ENCODE measurements at places on chromosomes 16 and 17. TPM values are rescaled to one million over a fixed set of nuclear protein-coding genes. Genes with fewer than 3 reads are reported as not detected.
A peak's percentile ranks its signal among the peaks of the same experiment; 100 is the strongest.

Gene KRT32
- 0.73 TPM for total RNA-seq

DNA sequence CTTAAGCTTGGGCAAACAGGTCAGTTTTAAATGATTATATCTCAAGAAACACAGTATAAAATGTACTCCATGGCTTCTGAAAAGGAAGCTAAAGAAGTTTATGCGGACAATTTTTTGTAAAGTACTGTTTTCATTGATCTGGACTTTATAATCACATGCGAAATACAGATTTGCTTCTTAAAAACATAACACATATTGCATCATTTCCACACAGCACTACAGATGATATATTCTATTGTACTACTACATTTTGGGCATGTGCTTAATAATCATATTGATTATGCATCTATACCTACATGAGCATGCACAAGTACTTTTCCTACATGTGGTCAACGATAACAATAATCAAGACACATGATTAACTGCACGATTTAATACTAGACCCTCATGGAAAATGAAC lies 22.5 kb downstream of the TRIM37 start:
- H3K36me3 ChIP-seq = peaks cover 5% of the 10 kb centered on the region
- no peak overlapping the region for H3K4me3 ChIP-seq
- H3K27ac ChIP-seq = no peak overlapping the region
- DNase-seq = no peak
- no peaks in the 10 kb centered on the region for H3K27me3 ChIP-seq

Gene MPP2
- total RNA-seq = 2.6 TPM

DNA sequence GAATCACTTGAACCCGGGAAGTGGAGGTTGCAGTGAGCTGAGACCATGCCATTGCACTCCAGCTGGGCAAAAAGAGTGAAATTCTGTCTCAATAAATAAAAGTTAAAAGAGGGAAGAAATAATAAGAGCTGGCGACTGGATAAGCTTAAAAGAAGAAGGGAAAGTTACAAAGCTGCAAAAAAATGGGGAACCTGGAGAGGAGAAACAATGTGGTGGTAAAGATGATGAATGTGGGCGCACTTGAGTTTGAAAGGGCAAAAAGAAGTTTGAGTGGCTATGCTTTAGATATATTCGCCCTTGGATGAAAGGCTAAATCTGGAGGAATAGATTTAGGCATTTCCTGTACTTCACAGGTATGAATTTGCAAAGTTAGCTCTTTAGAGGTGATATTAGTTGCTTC lies 53.0 kb upstream of the YPEL2 start:
- no peak for DNase-seq
- no peaks in the 10 kb centered on the region for H3K27me3 ChIP-seq
- H3K4me3 ChIP-seq = no peak overlapping the region
- H3K36me3 ChIP-seq = no peaks in the 10 kb centered on the region

Gene MYCBPAP
- 0.66 TPM for total RNA-seq

DNA sequence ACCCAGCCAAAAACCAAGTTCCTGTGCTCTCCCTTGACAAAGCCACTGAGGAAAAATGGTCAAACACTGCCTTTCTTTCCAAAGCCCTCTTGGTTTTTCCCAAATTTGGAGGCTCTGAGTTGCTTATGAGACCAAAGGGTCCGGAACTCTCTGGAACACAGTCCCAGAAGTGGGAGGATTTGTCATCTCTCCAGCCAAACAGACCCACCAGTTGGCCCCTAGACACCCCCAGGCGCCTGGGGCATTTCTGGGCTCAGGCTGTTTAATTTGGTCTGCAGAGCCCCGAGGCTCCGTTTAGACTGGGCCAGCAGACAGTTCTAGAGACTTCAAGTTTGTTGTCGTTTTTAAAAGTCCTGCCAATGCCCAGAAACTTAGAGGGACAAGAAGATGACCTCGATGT lies 239.1 kb downstream of the SEC14L1 start:
- H3K27me3 ChIP-seq = no peaks in the 10 kb centered on the region
- H3K36me3 ChIP-seq = no peaks in the 10 kb centered on the region
- H3K27ac ChIP-seq = peak overlapping the region; percentile 87
- no peak for DNase-seq

GRCh38 chr16:68369697-68370580 lies 59.1 kb downstream of the PRMT7 start:
- H3K4me3 ChIP-seq = no peak overlapping the region
- H3K27ac ChIP-seq = no peak overlapping the region
- H3K27me3 ChIP-seq = no peaks in the 10 kb centered on the region
- DNase-seq = no peak
- H3K4me1 ChIP-seq = no peaks in the 10 kb centered on the region

GRCh38 chr17:28959471-28959871 lies 8.2 kb upstream of the PHF12 start:
- no peaks in the 10 kb centered on the region for H3K4me1 ChIP-seq
- H3K4me3 ChIP-seq = no peak overlapping the region
- H3K27me3 ChIP-seq = no peaks in the 10 kb centered on the region
- H3K27ac ChIP-seq = no peak overlapping the region

Gene TAF1C
- total RNA-seq = 29.5 TPM

Gene PLEKHH3
- total RNA-seq = 32.2 TPM

GRCh38 chr16:48295488-48296281 lies 48.3 kb upstream of the ABCC11 start:
- no peak for DNase-seq
- H3K4me3 ChIP-seq = no peak overlapping the region
- H3K36me3 ChIP-seq = peaks cover 2% of the 10 kb centered on the region

GRCh38 chr17:35799942-35800341 lies 4.5 kb upstream of the MMP28 start:
- peak; percentile 88 for DNase-seq
- peak overlapping the region; percentile 17 for H3K27ac ChIP-seq
- H3K27me3 ChIP-seq = no peaks in the 10 kb centered on the region
- no peaks in the 10 kb centered on the region for H3K36me3 ChIP-seq
- H3K4me1 ChIP-seq = peaks cover 4% of the 10 kb centered on the region
- H3K4me3 ChIP-seq = no peak overlapping the region

Gene RHBDL3
- total RNA-seq = 2.0 TPM

DNA sequence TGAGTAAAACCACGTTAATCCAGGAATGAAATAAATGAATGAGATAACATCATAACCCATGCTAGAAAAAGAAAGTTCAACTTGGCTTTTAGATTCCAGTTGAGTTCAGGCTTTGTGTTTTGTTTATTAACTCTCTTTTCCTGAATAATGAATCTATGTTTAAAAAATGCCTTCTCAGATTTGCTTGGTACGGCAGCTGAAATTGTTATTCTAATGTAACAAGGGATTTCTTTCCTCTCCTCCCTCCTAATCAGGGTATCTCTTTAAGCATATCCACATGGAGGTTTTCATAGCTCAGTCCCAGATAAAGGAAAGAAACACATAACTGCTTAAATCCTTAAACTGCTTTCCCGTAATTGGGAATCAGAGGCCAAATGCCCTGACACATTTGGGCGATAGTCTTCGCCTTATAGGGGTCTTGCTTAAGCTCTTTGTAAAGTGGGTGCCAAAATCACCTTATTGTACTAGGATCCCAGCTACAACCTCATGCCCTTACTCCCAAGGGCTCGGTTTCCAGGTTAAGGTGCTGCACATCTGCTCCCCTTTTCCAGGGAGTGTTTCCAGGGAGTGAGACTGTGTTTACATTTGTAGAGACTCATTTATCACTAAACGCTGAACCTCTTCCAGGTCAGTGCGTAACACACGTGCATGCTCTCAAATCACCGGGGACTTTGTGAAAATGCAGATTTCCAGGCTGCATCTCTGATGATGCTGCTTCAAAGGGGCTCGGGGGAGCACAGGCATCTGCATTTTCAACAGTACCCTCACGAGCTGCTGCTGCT lies 142.8 kb upstream of the FOXF1 start:
- no peaks in the 10 kb centered on the region for H3K4me1 ChIP-seq
- no peaks in the 10 kb centered on the region for H3K27me3 ChIP-seq
- no peak overlapping the region for H3K4me3 ChIP-seq
- H3K36me3 ChIP-seq = no peaks in the 10 kb centered on the region

DNA sequence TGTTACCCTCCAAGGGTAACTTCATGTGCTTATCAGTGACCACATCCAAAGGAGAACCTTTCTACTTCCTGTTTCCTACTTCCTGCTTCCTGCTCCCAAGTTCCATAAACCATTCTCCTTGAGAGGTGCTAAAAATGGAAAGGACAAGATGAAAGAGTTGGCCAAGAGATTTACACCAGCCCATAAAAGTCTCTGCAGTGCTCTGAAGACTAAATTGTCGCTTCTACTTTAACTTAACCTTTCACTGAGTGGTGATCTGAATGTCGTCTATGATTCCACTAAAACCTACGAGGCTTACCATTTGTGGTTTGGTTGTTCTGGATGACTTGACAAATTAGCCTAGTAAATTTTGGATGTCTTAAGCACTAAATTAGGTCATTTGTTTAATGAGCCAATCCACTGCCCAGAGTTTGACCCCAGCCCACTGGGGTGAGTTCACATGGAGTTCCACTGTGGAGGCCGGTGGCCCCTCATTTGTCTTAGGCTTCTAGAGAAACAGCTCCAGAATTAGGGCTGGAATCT lies 333.1 kb downstream of the FOXL1 start:
- H3K27ac ChIP-seq = no peak overlapping the region
- no peak for DNase-seq
- no peaks in the 10 kb centered on the region for H3K4me1 ChIP-seq

DNA sequence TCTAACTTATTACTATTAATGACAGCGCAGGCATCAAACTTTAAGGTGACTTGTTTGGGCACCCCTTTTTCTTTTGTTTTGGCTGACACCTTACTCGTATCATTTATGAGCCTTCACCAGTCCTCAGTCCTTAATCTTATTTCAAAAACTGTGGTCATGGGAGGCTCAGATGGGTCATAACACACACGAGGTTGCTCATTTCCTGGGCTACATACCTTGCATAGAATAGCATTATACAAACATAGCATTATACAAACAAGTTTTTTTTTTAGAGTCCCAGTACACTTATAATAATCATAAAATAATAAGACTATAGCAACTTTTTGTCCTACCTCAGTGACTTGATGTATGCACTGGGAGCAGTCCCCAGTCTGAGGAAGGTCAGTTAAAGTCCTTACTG lies 11.2 kb upstream of the ACSF2 start:
- DNase-seq = no peak
- no peaks in the 10 kb centered on the region for H3K4me1 ChIP-seq
- H3K36me3 ChIP-seq = no peaks in the 10 kb centered on the region
- H3K4me3 ChIP-seq = no peak overlapping the region
- H3K27me3 ChIP-seq = no peaks in the 10 kb centered on the region

GRCh38 chr16:12482455-12483220 lies 321.0 kb downstream of the CPPED1 start:
- no peak for DNase-seq
- H3K4me3 ChIP-seq = no peak overlapping the region
- H3K36me3 ChIP-seq = no peaks in the 10 kb centered on the region
- no peaks in the 10 kb centered on the region for H3K4me1 ChIP-seq
- no peaks in the 10 kb centered on the region for H3K27me3 ChIP-seq
- H3K27ac ChIP-seq = no peak overlapping the region

Gene ZNF205
- total RNA-seq = 13.4 TPM

Gene SULT1A4
- 15.4 TPM for total RNA-seq

DNA sequence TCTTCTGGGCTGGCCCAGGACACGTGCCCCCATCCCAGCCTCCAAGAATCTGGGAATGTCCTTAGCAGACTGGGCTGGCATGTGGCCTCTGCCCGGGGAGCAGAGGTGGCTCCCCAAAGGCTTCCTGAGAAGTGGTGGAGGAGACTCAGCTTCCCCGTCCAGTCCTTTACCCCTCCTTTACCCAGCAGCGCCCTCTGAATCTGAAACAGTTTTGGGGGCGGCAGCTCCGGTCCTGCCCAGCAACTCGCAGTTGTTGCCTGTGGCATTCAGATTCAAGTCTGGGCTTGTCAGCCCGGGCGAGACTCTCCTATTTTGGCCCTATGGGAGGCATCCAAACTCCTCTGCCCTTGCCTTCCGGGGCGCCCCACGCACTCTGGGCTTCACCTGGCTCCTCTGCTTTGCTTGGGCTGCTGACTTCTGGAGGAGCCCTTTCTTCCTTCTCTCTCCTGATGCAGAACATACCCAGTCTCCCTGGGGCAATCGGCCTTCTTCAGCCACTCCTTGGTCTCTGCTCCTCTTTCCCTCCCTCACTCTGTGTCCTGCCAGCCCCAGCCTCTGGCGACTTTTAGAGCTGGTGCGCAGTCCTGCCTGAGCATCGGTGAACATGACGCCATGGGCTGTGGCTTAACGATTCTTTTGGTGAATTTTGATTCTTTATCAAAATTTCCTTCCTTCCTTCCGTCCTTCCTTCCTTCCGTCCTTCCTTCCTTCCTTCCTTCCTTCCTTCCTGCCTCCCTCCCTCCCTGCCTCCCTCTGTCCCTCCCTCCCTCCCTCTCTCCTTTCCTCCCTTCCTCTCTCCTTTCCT lies 55.2 kb downstream of the CMIP start:
- H3K36me3 ChIP-seq = no peaks in the 10 kb centered on the region
- no peaks in the 10 kb centered on the region for H3K27me3 ChIP-seq
- peak overlapping the region; percentile 61 for H3K27ac ChIP-seq
- H3K4me3 ChIP-seq = no peak overlapping the region
- no peaks in the 10 kb centered on the region for H3K4me1 ChIP-seq

Gene CCL13
- 1.0 TPM for total RNA-seq

DNA sequence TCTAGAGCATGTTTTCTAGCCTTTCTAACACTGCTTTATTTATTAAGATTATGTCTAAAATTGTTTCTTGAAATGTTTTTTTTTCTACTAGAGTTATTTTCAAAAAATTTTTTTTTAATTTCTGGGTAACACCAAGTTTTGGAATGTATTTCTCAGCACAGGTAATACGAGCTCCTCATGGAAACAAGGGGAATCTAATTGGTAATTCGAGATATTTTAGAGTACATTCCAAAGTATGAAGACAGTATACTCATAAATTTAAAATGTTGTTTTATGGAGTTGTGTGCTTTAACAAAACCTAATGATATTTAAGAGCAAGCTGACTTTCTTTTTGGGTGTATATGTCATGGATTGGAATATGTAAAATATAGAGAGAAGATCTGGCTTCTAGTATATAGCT lies 42.4 kb downstream of the OMG start:
- H3K4me1 ChIP-seq = no peaks in the 10 kb centered on the region
- DNase-seq = no peak
- no peaks in the 10 kb centered on the region for H3K27me3 ChIP-seq
- no peak overlapping the region for H3K4me3 ChIP-seq
- no peak overlapping the region for H3K27ac ChIP-seq

DNA sequence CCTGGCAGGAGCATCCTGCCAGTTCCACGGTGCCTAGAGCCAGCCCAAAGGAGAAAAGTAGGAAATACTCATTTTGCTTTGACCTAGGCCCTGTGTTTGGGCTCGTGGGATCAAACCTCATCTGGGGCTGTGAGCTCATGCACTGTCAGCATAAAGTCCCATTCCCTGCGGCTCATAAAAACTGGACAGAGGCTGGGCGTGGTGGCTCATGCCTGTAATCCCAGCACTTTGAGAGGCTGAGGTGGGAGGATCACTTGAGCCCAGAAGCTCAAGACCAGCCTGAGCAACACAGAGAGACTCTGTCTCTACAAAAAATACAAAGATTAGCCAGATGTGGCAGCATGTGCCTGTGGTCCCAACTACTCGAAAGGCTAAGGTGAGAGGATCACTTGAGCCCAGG lies 17.9 kb downstream of the ATP6V0D1 start:
- H3K4me1 ChIP-seq = peaks cover 35% of the 10 kb centered on the region
- no peak for DNase-seq
- H3K27ac ChIP-seq = peak overlapping the region; percentile 40
- no peak overlapping the region for H3K4me3 ChIP-seq
- no peaks in the 10 kb centered on the region for H3K36me3 ChIP-seq

GRCh38 chr17:20092973-20093626 lies 83.9 kb downstream of the SPECC1 start:
- no peak overlapping the region for H3K27ac ChIP-seq
- no peak overlapping the region for H3K4me3 ChIP-seq
- no peaks in the 10 kb centered on the region for H3K27me3 ChIP-seq
- DNase-seq = no peak

Gene C17orf78
- total RNA-seq = not detected

Measured in breast epithelium (tissue), 4 donors.